ENCODE measurements at places on chromosomes 6 and 20.

GRCh38 chr20:17645546-17646208 is 36.4 kb downstream of the RRBP1 start:
- DNase-seq: no peak

- DNase-seq: no peak
Observed at GRCh38 chr6:107740496-107741190, 83.5 kb downstream of the SCML4 start.

DNA sequence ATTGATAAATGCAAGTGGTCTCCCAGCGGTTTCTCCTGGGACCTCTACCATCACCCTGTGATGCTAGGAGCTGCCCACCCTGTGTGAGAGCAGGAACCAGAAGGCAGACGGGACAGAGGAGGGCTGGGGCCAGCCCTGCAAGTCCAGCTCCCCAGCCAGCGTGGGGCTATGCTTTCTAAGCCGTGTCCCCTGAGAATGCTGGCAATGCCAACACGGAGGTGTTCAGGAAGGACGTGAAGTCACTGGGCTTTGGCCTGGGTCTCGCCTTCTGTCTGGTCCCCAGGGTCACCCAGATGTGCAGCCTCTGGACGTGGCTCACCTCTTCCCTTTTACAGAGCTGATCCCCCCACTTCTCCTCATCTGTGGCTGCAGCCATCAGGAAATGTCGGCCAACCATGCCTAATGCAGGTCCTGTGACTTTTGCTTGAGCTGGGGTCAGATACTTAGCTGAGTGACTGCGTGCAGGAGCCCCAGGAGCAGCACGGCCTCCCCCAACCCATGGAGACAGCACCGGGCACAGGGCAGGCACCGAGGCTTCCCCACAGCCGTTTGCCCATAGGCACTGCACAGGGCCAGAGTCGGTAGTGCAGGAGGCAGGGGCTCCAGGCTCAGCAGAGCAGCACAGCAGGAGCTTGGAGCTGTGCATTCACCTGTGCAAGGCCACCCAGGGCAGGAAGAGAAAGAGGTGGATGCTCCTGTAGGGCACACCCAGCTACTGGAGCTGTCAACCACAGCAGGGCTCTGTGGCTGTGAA is 66.2 kb downstream of the GNAS-AS1 start:
- no peak for DNase-seq

GRCh38 chr6:52363228-52363867 is 1.4 kb downstream of the PAQR8 start:
- DNase-seq: no peak

GRCh38 chr6:134663800-134664535 is 285.9 kb downstream of the ALDH8A1 start:
- no peak for DNase-seq

GRCh38 chr6:24997905-24998304 is 62.1 kb upstream of the RIPOR2 start:
- no peak for DNase-seq

DNA sequence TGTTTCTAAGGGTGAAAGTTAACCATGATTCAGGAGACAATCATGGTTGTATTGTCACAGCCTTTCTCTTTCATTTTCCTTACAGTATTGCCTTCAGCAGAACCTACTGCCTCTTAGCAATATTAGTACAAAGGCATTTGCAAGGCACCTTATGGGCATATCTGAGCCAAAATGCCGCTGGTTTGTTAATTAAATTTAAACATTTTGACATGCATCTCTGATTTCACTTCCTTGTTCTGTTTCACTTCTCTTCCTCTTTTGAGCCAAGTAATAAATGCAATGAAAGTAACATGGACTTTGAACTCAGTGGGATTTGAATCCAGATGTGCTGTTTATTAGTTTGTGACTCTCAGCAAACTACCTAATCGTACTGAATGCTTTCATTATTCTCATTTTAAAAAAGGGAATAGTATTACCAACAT is 467.4 kb upstream of the CITED2 start:
- no peak for DNase-seq

GRCh38 chr6:134457941-134458340 is 140.0 kb upstream of the SGK1 start:
- DNase-seq: no peak

GRCh38 chr20:50580842-50581544 is 70.8 kb downstream of the PTPN1 start:
- DNase-seq: no peak

- DNase-seq: peak; percentile 17
Observed at GRCh38 chr6:139882234-139882633, 507.8 kb upstream of the CITED2 start.

DNA sequence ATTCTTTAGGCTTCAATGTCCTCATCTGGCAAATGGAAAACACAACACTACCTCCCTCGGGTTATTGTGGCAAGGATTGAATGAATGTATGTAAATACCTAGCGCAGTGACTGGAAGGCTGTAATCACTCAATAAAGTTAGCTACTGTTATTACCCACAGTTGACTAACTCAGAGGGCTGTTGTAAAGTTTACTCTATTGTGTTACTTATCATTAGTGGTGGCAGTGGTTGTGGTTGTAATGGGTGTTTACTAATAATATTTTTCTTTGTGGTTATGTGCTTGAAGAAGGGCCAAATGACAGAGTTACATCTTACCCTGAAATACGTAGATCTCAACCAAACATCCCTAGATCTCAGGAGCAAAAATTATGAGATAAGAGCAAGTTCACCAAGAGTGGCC is 42.0 kb upstream of the PXDC1 start:
- DNase-seq: no peak

DNA sequence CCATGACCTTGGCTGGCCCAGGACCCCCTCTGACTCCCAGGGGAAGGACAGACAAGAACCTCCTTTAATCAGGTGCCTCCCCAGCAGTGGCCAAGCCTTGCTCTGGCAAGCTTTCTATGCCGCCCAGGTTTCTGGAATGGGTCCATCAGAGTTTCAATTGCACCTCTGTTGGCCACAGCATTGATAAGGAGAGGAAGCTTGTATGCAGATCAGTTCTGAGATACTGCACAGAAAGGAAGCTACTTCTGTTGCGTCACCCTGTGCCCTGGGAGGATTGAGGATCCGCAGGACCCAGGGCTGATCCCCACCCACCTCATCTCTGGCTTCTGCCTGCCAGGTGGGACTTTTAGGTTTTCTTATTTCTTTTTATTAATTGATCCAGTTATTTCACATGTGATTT is 167.2 kb downstream of the TFAP2C start:
- DNase-seq: no peak

GRCh38 chr20:9280666-9281065 is 211.8 kb downstream of the PLCB4 start:
- DNase-seq: no peak

- DNase-seq: no peak
Observed at GRCh38 chr20:47614703-47615309, 113.1 kb downstream of the NCOA3 start.
